ENCODE measurements at places on chromosomes 4 and X. TPM values are rescaled to one million over a fixed set of nuclear protein-coding genes. Genes with fewer than 3 reads are reported as not detected.

The SOX3 gene
- polyA plus RNA-seq = not detected

The ADH1B gene
- 38.6 TPM for polyA plus RNA-seq

The ALAS2 gene
- not detected for polyA plus RNA-seq

The RS1 gene
- polyA plus RNA-seq = not detected

The RAB33A gene
- not detected for polyA plus RNA-seq

The GRPEL1 gene
- 84.9 TPM for polyA plus RNA-seq

The DACH2 gene
- 1.1 TPM for polyA plus RNA-seq

The PROM1 gene
- polyA plus RNA-seq = 28.8 TPM

The SPANXA1 gene
- not detected for polyA plus RNA-seq

The TRIM2 gene
- 23.3 TPM for polyA plus RNA-seq

The VCX3A gene
- not detected for polyA plus RNA-seq

The DUX4 gene
- polyA plus RNA-seq = not detected

The TLR2 gene
- 8.0 TPM for polyA plus RNA-seq

The AFF2 gene
- 0.09 TPM for polyA plus RNA-seq

The ABRAXAS1 gene
- 8.2 TPM for polyA plus RNA-seq

The MSX1 gene
- 3.0 TPM for polyA plus RNA-seq

The RTL3 gene
- not detected for polyA plus RNA-seq

The PDGFRA gene
- 12.3 TPM for polyA plus RNA-seq

The GPR173 gene
- 1.7 TPM for polyA plus RNA-seq

The FGF2 gene
- polyA plus RNA-seq = 2.3 TPM

The GAGE2A gene
- not detected for polyA plus RNA-seq

The DNAAF6 gene
- not detected for polyA plus RNA-seq

The MAOA gene
- polyA plus RNA-seq = 134 TPM

The INTS6L gene
- 4.7 TPM for polyA plus RNA-seq

The NIPAL1 gene
- 1.4 TPM for polyA plus RNA-seq

The NDNF gene
- 14.7 TPM for polyA plus RNA-seq

The NHSL2 gene
- 1.3 TPM for polyA plus RNA-seq
